CD4-positive, alpha-beta T cell treated with Interleukin-17A for 1 hour (primary cell): ENCODE measurements at places on chromosomes 6 and 20.

- DNase-seq, result no peak
Measured at GRCh38 chr20:9200196-9200595, 131.3 kb downstream of the PLCB4 start.

DNA sequence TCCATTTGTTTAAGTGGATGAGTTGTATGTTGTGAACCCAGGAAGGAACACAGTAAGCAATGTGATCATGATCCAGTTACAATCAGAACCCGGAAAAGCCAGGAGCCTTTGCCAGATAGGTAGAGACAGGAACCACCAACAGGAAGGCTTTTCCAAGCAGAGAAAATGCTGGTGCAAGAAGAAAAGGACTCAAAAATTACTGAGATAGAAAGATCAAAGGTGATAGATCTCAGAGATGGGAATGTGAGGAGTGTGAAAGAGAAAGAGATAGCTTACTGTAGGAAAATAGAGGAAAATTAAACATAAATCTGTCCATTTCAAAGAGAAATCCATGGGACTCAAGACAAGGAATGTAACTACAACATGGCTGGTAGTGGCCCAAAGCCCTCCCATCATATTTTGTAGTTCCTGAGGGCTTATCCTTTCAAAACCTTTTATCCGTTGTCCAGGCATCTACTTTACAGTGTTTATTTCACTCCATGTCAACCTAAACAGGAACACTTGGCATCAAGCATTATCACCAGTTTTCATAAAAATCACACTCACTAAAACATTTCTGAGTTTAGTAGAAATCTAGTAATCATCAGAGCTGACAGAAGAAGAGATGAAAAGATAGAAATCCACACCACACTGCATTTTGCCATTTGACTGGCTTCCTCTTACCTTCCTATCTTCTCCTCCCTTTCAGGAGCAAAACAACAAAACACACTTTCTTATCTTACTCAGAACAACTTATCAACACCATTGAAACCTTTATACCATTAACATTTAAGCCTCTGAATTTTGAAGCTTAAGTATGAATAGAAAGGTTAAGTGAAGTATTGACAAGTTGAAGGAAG is 44.5 kb upstream of the STXBP5 start:
- no peak for DNase-seq

DNA sequence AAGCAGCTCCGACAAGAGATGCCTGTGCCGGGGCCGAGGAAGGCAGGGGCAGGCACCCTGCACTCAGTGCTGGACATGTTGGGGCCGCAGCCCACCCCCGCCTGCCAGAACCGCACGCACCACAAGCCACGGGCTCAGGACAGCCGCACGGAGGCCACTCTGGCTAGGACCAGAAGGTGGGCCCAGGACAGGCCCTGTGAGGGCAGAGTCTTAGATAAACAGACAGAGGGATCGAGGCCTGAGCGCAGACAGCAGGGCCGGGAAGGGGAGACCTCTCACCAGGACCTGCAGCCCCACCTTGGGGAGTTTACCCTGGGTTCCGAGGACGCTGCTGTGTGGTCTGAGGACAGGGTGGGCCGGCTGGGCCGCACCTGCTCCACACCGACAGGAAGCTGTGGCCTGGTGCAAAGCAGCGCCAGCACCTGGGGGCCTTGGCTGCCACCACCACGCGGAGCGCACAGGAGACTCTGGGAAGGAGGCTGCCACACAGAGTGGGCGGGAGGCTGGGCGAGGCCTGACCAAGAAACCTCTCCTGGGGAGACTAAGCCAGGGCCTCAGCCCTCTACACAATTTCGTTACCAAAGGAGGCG is 32.0 kb downstream of the KCNQ2 start:
- DNase-seq, result no peak

GRCh38 chr6:159639721-159640120 is 53.3 kb downstream of the SOD2 start:
- no peak for DNase-seq
